ENCODE measurements at places on chromosomes 3 and 15.

- DNase-seq, result no peak
Measured at GRCh38 chr3:186299327-186299726, 62.7 kb downstream of the DGKG start.

- no peak for DNase-seq
Measured at GRCh38 chr15:68419301-68420175, 12.4 kb downstream of the ITGA11 start.

DNA sequence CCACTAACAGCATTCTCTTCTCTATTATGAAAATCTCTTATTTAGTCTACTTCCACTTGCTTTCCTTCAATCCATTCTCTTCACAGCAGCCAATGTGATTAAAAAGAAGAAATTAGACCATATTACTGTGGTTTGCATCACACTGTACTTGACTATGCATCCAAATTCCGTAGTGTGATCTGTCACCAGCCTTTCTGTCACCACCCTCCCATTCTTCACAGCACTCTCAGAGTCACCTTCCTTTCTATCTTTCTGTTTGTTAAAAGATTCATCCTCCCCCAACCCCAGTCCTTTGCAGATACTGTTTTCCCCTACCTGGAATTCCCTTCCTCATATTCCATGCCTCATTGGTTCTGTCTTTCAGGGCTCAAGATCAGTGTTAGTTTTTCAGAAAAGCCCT, 55.0 kb upstream of the ABHD10 start:
- DNase-seq, result no peak

DNA sequence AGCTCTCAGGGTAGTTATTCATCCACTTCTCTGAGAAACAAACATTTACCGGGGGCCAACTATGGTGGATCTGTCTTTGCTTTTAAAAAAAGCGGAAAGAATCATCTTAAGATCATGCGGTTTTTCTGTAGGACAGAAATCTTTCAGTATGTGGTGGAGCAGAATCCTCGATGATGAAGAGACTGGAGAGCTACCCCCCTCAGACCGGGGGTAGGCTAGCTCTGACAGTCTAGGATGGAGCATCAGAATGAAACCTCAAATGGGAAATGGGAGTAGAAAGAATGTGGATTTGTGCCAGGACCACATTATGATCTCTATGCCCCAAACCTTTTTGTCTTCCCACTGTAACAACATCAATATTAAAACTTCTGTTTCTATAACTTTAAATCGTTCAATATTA, 30.3 kb downstream of the TPRG1 start:
- no peak for DNase-seq

GRCh38 chr3:69628951-69629350, 110.3 kb upstream of the MITF start:
- DNase-seq, result no peak

- DNase-seq, result no peak
Measured at GRCh38 chr3:53843195-53844177, 2.7 kb downstream of the CHDH start.

GRCh38 chr3:131564812-131565211, 62.0 kb upstream of the MRPL3 start:
- no peak for DNase-seq

GRCh38 chr15:89429023-89429422, 67.4 kb downstream of the RHCG start:
- no peak for DNase-seq

DNA sequence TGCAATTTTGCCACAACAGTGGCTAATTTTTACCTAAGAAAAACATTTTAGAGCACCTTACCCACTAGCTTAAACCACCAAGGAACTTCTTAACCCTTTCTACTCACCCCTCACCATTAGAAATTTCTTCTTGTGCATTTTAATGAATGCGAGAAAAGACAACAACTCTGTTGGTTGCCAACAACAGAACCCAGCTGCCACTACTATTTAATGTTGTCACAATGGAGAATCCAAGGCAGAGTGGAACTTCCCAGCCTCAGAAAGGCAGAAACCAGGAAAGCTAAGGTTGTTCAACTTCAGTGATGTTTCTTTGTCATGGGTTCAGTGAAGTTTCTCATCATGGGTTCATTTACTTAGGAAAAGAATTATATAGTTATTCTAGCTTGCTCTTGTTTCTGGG, 325.2 kb upstream of the ARL6 start:
- no peak for DNase-seq
